ENCODE measurements at places on chromosomes 4 and X.

GRCh38 chr4:182293691-182294255 lies 50.6 kb downstream of the TENM3 start:
- no peak for DNase-seq

- no peak for DNase-seq
Measured at GRCh38 chr4:74100531-74100930, 1.5 kb upstream of the CXCL2 start.

DNA sequence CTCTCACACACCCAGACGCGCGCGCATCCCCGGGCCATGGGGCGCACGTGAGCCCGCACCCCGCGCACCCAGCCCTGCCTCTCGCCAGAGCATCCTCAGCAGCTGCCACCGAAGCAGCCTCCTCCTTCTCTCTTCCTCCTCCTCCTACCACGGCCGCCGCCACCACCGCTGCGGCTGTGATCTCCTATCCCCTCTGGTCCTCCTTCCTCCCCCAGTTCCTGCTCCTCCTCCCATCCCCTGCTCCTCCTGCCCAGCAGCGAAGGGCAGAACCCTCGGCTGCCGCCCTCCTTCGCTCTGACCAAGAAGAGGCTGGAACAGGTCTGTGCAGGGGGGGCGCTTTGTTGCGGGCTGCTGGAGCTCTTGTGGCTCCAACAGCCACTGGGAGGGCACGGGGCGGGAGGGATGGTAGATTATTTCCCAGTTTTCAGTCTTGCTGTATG lies 148.7 kb upstream of the CHRDL1 start:
- DNase-seq, result no peak

DNA sequence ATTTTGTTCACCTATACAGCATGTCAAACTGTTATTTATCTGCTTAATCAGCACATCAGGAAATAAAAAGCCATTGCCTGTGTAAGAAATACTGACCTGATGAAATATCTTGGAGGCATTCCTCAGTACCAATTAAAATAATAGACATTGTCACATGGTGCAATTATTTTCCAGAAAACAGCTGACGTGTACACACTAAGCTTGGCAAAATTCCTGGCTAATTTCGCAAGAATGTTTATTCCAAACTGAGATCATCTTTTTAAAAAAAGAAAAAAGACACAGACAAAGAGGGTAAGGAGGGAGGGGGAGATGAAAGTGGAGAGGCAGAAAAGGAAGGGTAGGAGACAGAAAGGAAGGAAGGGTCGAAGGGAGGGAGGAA lies 61.9 kb upstream of the NFKB1 start:
- peak; percentile 34 for DNase-seq

DNA sequence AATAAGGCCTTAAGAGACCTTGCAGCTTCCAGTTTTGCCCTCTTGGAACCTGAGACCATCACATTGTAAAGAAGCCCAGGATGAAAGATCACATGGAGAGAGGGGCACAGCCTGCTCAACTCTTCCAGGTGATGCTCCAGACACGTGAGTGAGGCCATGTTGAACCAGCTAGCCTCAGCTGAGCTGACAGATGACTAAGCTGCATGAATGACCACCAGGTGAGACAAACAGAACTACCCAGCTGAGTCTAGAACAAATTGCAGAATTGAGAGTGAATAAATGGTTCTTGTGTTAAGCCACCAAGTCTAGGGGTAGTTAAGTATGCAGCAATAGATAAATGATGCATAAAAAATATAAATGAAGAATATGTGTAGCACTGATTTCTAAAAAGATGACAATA lies 16.8 kb upstream of the GPR82 start:
- DNase-seq, result no peak

- DNase-seq, result no peak
Measured at GRCh38 chr4:532588-533317, 33.7 kb downstream of the PIGG start.

DNA sequence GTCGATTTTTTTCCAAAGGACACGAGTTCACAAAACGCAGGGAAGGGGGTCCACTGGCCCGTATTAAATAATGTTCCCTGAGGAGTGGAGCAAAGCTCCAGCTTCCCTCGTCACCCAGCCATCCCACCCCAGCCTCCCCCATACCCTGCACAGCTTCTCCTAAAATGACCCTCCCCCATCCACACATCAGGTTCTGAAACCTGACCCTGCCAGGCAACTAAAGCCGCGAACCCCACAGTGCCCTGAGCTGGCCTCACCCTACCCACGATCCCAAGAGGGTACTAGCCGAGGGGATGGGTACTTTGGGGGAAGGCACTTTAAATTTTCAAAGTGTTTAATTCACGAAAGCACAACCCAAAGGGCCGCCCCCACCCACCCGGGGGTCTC lies 634 bp downstream of the APOO start:
- no peak for DNase-seq

GRCh38 chr4:68606240-68606639 lies 30.1 kb upstream of the UGT2B17 start:
- DNase-seq, result no peak

GRCh38 chr4:133149932-133150471 lies 908 bp downstream of the PCDH10 start:
- DNase-seq, result no peak

- DNase-seq, result no peak
Measured at GRCh38 chr4:35164063-35164462, 1080.3 kb downstream of the ARAP2 start.

DNA sequence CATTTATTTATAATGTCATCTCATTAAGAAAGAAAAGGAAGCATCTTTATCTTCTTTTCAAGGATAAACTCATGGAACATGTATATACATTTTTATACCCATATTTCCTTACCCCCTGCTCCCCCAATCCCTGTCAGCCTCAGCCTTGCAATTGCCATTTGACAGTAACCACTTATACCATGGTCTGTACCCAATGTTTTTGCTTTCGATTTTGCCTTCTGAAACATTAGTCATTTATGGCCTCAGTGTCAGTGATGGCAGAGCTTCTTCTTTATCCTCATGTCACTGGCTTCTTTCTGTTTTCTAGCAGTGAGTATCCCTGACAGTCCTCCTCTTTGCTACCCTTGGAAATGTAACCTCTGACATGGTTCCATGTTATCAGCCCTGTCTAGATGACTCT lies 228.4 kb downstream of the SPRY1 start:
- DNase-seq, result no peak

GRCh38 chr4:138405934-138406567 lies 163.9 kb upstream of the SLC7A11 start:
- no peak for DNase-seq

DNA sequence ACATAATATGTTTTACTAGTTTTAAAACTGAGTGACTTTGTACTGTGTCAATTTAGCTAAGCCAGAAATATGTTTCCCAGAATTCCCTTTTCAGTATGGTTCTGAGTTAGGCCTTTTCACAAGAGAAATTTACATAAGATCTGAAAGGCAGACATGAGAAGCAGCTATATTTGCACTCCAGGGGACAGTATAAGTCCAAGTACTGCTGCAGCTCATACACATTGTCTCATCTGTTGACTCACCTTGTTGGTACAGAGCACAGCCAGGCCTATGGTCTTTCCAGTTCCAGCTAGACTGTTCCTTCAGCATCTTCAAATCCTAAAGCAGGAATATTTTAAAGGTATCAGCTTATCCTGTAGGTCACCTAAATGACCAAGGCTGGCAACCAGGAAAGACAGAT lies 53.5 kb downstream of the BMP3 start:
- peak; percentile 12 for DNase-seq

DNA sequence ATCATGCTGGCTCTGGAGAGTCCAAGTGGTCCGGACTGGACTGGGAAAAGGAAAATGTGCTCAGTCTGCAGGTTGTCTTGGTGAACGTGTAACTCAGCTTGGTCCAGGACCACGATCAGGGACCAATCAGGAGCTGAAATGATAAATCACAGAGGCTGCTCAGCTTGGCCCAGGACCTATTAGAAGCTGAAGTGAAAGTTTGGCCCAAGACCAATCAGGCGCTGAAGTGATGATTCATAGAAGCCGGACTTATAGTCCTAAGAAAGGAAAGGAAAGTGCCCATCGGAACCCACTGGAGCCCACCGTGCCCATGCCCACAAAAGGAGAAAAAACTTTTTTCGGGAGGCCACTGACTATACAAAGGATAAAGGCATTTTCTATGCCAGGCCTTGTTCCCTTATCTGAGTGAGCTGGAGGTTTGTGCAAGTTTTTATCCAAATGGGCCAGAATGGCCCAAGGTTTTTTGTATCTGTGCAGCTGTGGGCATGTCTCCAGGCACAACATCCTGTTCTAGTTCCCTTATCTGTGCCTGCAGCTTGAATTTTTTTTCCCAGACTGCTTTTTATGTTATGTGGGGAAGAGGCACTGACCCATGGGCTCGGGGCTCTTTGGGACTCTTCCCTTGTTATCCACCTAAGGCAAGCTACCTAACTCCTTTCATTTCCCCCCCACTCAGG lies 194.4 kb downstream of the FAM133A start:
- no peak for DNase-seq

GRCh38 chr4:61886131-61886530 lies 686.0 kb downstream of the ADGRL3 start:
- DNase-seq, result peak; percentile 1

DNA sequence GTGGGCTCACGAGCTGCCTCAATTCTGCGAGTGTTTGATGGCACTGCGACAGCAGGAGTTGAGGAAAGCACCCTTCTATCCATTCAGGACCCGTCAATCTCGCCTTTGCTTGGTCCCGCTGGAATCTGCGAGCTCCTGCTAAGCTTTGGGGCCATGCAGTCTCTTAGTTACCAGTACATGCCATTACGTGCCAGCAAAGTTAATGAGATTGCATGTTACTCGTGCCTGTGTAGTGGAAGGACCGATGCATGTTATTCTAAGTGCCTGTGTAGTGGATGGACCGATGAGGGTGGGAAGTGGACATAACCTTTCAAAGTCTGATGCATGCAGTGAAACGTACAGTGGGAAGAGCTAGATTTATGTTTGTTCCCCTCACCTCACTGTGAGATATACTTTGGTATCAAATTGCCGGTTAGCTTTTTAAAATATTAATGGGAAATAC lies 569 bp downstream of the RPS3A start:
- DNase-seq, result no peak

GRCh38 chrX:76987381-76987780 lies 459.8 kb upstream of the FGF16 start:
- no peak for DNase-seq

- DNase-seq, result no peak
Measured at GRCh38 chr4:184804621-184805020, 21.1 kb downstream of the ACSL1 start.

DNA sequence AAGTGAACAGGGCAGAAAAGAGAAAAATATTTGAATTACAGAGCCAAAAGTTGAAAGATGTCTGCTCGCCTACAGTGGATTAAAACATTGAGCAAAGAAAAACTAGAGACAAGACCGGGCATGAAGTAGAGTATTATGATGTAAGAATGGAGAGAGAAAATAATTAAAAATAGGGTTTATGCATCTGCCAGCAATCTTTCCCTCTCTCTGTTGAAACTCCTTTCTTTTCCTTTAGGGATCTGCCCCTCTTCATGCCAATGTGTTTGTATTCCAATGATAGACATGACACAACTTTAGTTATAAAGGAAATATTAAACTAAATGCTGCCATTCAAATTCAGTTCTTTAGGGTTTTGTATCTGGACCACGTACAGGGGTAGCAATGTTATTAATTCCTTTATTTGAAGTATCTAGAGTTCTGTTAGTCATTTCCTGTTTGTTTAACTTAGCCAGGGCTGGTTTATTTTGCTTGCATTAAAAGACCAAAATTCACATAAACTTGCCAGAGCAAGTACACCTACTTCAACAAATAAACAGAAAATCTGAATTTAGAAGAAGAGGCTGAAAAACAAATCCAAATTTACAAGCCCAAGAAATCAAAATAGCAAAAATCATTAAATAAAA lies 202.6 kb downstream of the SPOCK3 start:
- DNase-seq, result no peak

DNA sequence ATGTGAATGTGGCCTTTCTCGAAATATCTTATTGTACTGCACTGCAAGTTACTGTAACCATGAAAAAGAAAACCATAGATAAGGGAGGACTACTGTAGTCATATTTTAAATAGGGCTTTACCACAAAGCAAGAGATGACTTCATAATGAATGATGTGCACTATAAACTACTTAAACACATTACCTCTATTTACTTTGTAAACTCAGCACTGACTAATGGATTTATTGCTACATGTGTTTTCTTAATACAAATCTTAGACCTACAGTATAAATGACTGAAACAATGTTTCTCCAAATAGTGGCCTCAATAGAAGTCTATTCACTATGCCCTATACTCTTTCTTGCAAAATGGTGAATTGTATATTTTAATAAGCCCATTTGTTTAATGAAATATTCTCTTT lies 61.1 kb downstream of the HDX start:
- no peak for DNase-seq

GRCh38 chr4:108052558-108053120 lies 63.0 kb downstream of the HADH start:
- DNase-seq, result no peak

DNA sequence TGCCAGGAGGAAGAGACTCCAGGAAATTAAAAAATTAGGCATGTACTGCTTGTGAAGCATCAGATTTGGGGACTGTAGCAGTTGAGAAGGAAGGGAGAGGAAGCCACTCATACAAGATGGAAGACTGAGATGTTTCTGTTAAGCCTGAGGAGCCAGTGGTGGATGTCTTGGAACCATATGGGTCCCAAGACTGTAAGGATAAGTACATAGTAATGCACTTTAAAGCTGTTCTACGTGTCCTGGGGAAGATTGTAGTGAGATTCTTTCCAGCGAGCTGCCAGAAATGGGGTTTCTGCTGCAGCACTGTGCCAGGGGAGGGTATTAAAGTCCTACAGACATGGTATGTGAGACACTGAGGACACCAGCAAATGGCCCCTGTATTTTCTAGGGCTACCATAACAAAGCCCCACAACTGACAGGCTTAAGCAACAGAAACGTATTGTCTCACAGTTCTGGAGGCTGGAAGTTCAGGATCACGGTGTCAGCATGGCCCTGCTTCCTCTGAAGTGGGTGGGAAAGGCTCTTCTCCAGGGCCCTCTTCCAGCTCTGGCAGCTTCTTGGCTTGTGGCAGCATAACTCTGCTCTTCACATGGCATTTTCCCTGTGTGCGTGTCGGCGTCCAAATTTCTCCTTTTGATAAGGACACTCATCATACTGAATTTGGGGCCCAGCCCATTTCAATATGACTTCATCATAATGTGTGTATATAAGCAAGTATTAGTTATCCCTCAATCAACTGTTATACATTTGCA lies 304.4 kb downstream of the EVC2 start:
- DNase-seq, result no peak

DNA sequence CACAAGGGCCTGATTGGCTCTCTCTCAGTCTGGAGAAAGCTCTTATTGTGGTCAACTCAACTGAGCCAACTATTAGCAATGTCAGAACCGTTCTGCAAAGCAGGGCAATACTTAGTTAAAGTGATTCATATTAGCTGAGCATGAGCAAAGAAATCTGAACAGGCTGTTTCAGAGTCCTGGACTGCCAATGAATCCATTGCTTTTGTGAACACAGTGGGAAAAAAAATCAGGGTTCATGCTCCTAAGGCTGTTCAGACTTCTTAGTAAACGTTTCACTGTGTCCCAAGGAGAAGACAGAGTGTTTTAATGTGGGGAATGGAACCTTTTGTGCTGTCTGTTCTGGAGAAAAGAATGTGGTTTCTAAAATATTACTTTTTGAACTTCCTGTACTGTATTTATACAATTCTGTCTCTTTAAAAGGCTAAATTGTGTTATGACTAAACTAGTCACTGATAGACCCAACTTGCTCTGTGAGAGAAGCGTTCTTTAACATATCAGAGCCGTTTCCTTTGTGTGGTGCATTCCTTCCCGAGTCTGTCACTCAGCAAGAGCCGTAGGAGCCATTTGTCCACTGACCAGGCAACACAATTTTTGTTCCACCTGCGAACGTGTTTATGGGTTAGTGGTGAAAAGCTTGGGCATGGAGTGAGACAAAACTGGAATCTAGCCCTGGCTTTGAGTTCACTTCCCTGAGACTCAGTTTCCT lies 366.1 kb downstream of the FBXO8 start:
- DNase-seq, result no peak
